GM13976 (cell line): ENCODE measurements at places on chromosomes 16 and 17.

- DNase-seq: peak; percentile 57
These were observed 4.8 kb downstream of the IL4R start for GRCh38 chr16:27318392-27319256.

DNA sequence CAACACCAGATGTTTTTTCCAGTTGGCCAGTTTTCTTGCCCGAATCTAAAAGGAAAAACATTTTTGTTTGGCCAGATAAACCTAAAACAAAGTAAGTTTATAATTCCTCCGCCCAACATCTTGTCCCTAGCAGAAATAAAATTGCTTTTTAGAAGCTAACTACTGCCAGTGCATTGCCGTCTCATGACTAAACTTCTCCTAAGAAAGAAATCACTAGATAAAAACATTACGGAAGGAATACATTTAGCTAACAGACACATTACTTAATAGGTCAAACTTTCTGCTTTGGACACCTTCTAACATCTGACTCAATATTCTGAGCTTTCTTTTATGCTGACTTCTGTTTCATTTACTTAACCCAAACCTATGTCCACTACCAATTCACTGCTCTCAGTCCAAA, 36.2 kb downstream of the FBXL20 start:
- DNase-seq: no peak

GRCh38 chr16:79592186-79592585, 8.4 kb downstream of the MAF start:
- no peak for DNase-seq

DNA sequence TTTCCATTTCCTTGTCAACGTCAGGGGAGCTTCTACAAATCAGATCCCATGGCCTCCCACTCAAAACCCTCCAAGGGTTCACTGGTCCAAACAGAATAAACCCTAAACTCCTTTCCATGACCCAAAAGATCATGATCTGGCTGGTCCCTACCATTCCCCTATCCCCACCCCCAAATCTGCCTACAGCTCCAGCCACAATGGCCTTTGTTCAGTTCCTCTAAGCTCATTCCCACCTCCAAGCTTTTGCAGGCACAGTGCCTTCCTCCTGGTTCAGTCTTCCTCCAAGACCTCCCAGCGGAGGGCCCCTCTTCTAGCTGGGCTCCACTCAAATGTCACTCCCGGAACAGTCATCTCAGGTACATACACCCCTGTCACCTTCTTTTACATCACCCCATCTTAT, 2.0 kb downstream of the GPRC5B start:
- no peak for DNase-seq
